HS-5 (cell line): ENCODE measurements at places on chromosomes 6 and 20.

- no peak for DNase-seq
Observed at GRCh38 chr20:55031971-55032370, 556.6 kb downstream of the DOK5 start.

GRCh38 chr6:47977314-47977713 is 133.7 kb downstream of the PTCHD4 start:
- DNase-seq: no peak

- DNase-seq: peak; percentile 18
Observed at GRCh38 chr6:38117281-38117680, 297.8 kb downstream of the ZFAND3 start.

DNA sequence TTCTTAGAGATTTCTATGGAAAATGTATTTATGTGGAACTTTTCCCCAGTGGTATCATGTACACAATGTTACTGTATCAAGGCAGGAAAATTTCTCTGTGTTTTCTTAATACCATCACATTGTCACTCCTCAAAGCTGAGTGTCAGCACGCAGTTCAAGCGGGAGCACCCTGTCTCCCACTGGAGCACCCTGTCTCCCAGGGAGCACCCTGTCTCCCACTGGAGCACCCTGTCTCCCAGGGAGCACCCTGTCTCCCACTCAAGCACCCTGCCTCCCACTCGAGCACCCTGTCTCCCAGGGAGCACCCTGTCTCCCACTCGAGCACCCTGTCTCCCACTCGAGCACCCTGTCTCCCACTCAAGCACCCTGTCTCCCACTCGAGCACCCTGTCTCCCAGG is 51.3 kb downstream of the PSMG4 start:
- DNase-seq: no peak

- DNase-seq: no peak
Observed at GRCh38 chr6:52284131-52284459, 447 bp downstream of the MCM3 start.

DNA sequence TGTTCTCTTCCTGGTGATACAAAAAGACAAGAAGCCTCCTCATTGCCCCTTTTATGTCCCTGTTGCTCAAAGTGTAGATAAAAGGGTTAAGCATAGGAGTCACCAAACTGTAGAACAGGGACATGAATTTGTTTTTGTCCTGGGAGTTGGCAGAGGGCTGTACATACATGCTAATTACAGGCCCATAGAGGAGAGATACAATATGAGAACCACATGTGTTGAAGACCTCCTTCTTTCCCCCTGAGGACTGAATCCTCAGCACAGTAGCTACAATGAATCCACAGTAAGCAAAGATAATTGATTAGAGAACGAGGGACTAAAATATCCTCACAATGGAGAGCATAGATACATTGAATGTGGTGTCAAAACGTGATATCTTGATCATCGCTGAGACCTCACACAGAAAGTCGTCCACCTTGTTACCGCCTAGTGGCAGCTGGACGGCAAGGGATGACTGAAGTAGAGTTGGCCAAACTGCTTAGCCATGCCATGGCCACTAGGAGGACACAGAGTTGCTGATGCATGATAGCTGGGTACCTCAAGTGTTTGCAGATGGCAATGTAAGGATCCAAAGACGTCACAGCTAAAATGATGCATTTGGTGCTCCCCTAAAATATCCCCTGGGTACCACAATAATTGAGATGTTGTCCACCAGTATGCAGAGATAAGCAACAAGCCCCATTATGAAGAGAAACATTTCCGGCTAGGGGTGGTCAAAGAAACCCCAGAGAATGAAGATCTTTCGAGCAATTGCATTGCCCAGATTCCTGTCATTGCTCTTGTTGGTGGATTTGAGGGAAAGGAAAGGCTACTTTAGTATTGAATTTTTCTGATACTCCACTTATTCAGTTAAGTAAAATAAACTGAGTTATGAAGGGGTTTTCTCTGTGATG is 15.0 kb downstream of the OR2B3 start:
- peak; percentile 3 for DNase-seq

DNA sequence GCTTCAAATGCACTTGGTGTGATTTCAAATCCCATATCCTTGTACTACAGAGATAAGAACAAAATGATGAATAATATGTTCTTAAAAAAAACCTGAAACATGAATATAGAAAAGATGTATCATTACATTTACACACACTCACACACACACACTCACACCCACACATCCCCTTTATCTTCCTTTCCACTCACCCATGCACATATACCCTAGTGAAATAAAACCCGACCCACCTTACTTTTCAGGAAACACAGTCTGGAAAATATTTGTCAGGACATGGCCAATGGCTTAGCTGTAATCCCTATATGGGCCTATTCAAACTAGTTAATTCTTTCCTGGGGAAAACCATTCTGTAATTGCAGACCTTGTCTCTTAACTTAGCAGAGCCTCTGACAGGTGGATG is 60.8 kb upstream of the EDN1 start:
- DNase-seq: no peak

DNA sequence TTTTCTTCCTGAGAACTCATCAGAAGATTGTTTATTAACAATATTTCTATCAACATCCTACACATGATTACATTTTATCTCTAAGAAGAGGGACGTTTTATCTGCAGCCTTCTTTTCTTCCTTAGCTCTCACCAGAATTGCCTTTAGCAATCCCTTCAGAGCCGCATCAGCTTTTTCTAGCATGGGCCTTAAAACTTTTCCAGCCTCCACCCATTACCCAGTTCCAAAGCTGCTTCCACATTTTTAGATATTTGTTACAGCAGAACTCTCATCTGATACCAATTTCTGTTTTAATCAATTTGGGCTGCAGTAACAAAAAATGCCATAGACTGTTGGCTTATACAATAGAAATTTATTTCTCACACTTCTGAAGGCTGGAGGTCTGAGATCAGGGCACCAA is 281.5 kb downstream of the THBS2 start:
- no peak for DNase-seq

GRCh38 chr6:56046576-56046975 is 171.2 kb upstream of the BMP5 start:
- DNase-seq: no peak

GRCh38 chr6:135664527-135664926 is 167.0 kb upstream of the AHI1 start:
- no peak for DNase-seq

DNA sequence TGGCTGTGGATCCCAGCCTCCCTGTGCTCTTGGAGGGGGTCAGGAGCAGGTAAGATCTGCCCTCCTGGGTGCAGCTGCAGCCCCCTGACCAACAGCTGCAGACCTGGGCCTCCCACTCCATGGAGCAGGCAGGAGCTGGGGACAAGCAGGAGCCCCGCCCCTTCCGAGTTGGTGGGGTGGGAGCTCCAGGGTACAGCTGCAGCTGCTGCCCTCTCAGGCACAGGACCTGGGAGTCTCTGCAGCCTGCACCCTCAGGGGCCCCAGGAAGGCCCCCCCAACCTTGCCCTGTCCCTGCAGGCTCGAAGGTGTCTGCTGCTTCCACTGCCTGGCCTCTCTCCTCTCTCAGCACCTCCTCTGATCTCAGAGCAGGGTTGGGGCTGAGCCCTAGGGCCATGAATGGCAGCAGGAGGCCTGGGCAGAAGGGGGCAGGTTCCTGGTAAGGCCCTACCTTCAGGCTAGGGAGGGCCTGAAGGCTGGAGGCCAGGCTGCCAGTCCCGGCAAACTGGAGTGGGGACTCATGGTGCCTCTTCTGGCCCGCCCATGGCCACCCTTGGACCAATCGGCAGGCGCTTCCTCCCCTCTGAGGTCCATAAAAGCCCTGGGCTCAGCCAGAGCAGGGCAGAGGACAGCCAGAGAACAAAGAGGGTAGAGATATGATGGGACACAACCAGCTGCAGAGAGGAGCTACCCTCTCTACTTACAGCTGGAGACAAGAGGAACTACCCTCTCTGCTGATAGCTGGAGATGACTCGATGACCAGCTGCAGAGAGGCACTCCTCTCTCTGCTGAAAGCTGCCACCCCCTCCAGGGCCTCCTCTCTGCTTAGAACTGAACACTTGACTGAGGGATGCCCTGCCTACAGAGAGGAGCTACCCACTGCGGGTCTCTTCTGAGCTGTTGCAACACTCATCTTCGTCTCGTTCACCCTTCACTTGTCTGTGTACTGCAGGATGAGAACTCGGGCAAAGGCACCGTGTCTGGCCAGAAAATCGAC is 7.8 kb upstream of the PACSIN1 start:
- DNase-seq: no peak

- no peak for DNase-seq
Observed at GRCh38 chr6:149999636-150000035, 25.7 kb downstream of the RAET1L start.

DNA sequence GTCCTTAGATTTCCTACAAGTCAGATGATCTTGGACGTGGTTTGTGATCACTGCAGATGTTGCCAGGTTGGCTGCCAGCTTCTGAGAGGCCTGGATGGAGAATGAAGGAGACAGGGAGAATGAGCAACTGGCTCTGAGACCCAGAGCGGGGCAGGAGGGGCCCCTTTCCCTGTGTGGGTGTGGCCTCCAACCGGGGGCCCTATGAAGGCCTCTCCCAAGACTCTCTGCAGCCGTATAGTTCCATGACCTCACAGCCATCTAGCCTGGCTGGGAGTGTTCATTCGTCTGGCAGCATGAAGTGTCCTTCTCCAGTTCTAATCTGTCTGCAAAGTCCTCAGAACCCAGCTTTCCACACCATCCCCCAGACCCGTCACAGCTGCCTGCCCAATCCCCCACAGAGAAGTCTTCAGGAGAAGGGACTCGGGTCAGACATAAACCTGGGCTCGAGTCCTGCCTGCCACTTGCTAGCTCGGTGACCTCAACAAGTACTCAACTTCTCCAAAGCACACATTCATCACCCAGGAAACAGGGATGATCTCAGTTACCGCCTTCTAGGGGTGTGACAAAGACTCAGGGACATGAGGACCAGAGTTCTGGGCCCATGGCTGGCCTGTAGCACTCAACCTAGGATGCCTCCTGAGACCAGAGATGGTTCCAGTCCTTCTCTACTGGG is 122.6 kb downstream of the EDN3 start:
- no peak for DNase-seq

GRCh38 chr6:70538376-70538775 is 28.4 kb upstream of the SDHAF4 start:
- no peak for DNase-seq

GRCh38 chr20:59439243-59439642 is 138.8 kb downstream of the EDN3 start:
- DNase-seq: no peak

- DNase-seq: no peak
Observed at GRCh38 chr20:11849270-11849915, 68.3 kb upstream of the BTBD3 start.

GRCh38 chr6:4905826-4906225 is 98.0 kb downstream of the RPP40 start:
- no peak for DNase-seq

GRCh38 chr20:56400001-56400640 is 7.7 kb downstream of the CSTF1 start:
- DNase-seq: no peak

DNA sequence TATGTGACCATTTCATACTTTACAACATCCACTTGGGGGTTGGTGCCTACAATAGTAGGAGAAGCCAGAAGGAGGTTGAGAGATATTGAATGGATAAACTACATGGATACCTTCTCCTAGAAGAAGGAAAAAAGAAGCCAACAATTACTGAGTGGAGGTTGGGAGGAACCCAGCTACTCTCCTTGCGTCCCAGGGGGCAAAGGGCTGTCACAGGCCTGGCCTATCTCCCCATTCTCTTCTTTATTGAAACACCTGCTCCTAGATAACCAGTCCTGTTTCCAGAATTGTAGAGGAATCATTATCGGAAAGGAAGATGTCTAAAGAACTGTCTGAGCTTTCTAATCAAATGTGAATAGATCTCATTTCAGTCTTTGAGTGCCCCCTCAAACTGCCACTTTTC is 115.1 kb downstream of the MAP7 start:
- no peak for DNase-seq

DNA sequence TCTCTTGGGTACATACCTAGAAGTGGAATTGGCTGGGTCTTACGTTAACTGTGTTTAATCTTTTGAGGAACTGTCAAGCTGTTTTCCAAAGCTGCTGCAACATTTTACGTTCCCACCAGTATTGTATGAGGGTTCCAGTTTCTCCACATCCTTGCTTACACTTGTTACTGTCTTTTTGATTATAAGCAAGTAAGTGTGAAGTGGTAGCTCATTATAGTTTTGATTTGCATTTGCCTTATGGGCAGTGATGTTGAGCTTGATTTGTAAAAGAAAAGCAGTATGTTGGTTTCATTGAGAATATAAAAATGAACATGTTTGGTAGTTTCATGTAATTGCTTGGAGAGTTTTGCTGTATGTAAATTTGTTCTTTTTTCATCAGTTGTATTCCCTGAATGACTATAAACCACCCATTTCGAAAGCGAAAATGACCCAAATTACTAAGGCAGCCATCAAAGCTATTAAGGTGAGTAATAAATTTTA is 40.4 kb downstream of the SCAF8 start:
- DNase-seq: no peak

- no peak for DNase-seq
Observed at GRCh38 chr6:13205106-13205505, 123.2 kb downstream of the TBC1D7 start.

DNA sequence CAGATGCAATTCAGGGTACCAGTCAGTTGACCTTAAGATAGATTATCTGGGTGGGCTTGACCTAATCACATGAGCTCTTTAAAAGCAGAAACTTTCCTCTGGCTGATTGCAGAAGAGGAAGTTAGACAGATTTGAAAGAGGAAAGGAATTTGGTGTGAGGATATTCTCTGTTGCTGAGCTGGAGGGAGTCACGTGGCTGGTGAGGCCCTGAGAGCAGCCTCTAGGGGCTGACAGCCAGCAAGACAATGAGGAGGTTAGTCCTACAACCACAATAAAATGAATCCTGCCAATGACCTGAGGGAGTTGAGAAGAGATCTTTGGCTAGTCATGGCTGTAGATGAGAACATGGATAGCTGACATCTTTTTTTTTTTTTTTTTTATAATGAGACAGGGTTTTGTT is 87.0 kb upstream of the B3GAT2 start:
- DNase-seq: no peak

DNA sequence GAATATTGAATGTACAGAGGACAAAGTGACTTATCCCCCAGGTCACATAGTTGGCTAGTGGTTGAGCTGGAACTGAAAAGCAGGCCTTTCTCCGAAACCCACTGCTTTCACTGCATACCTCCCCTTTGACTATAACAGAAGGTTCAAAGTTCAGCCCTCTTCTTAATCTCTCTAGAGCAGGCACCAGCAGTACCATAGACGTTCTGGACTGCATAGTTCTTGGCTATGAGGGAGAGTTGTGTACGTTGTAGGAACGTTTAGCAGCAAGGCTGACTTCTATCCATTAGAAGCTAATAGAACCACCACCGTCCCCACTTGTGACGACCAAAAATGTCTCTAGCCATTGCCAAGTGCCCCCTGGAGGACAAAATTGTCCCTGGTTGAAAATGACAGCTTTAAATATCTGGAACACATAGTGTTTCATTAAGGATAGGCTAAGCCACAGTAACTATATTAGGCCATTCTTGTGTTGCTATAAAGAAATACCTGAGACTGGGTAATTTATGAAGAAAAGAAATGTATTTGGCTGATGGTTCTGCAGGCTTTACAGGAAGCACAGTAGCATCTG is 123.8 kb upstream of the MTHFD1L start:
- DNase-seq: no peak

DNA sequence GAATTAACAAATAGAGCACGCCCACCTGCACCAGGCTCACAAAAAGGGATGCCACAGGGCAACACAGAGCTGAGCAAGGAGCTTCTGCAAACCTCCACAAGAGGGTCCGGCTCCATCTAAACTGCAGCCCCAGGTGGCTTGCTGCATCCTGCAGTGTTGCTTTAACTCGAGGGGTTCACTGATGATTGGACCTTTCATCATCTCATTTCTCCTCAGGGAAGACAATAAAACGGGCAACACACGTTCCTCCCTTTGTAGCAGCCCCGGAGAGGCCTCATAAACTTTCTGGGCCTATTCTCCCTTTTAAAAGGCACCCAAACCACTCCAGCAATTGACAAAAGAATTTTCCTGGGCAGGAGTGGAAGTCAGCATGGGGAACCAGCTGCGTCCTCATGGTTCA is 161.5 kb upstream of the CDH4 start:
- no peak for DNase-seq
